ENCODE measurements at places on chromosomes 1 and 21. TPM values are rescaled to one million over a fixed set of nuclear protein-coding genes. Genes with fewer than 3 reads are reported as not detected.

KCNA10 gene
- not detected for total RNA-seq

DNA sequence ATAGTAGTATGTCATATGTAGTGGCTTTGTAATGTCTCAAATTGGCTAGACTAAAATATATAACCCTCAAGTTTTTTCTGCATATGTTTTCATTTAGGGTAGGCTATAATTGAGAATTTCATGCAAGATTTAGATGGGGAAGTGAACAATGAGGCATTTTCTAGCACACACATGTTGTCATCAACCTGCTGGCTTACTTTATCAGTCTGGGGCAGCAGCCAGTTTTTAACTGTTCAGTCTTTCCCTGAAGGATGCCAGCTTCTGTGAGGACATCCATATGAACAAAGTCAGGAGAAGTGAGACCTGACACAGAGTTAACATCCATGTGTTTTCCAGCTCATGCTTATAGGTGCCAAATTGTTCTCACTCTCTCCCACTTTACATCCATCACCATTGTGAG lies 74.7 kb upstream of the OLFM3 start:
- DNase-seq, result no peak

DNA sequence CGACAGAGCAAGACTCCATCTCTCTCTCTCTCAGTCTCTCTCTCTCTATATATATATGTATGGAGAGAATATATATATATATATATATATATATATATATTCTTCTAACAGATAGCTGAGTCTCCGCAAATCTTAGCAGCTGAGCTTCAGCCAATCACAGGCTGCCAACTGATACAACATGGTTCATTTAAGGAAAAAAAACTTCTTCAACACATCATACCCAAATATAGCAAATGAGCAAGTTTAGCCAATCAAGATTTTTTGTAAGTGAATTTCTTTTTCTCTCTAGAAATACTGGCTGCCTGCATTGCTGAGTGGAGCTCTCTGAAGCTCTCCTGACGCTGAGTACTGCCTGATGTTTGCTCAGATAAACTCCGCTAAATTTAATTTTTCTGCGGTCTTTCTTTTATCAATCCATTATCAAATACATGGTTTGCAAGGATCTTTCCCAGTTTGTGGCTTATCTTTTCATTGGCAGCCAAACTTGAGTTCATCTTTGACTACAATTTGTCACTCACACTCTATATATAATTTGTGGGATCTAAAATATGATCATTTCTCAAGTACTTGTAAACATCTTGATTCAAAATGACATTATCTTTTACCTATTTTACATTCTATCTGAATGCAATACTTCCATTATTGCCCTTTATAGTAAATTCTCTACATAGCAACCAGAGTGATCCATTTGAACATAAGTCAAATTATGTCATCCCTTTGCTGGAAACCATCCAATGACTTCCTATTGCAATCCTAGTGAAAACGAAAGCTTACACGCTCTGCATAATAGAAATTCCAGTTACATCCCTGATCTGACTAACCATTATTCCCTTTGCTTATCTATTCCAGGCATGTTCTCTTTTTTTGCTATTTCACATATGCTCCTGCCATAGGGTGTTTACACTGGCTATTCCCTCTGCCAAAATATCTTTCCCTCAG lies 2131.7 kb downstream of the MRPL39 start:
- no peak for DNase-seq

- DNase-seq, result no peak
These were observed 34.0 kb downstream of the ADAM30 start for GRCh38 chr1:119862276-119862675.
